ENCODE measurements at places on chromosomes 5 and 9.

- DNase-seq: no peak
Observed at GRCh38 chr5:124651663-124652513, 94.6 kb downstream of the ZNF608 start.

DNA sequence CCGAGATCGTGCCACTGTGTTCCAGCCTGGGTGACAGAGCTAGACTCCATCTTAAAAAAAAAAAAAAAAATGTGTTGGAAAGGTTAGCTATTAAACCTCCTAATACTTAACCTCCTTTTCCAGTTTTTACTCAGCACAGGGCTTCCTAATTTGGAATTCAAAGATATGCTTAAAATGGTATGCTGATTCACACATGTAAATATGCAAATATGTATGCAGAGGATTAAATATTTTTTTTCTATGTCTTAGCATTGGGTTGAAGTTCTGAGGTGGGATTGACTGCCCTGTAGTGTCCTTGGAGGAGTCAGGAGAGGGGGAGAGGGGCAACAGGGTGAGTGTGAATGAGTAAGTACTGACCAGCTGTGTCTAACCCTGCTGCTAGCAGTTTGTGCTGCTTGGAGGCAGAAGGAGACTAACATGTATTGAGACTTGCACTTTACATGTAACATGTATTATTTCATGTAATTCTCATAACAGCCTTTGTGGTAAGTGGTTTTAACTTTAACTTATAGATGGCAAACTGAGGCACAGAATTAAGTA is 63.2 kb downstream of the SLC44A1 start:
- DNase-seq: no peak

GRCh38 chr5:115096034-115096769 is 73.5 kb downstream of the TRIM36 start:
- no peak for DNase-seq

GRCh38 chr5:81192373-81192750 is 40.8 kb upstream of the CKMT2 start:
- DNase-seq: no peak

DNA sequence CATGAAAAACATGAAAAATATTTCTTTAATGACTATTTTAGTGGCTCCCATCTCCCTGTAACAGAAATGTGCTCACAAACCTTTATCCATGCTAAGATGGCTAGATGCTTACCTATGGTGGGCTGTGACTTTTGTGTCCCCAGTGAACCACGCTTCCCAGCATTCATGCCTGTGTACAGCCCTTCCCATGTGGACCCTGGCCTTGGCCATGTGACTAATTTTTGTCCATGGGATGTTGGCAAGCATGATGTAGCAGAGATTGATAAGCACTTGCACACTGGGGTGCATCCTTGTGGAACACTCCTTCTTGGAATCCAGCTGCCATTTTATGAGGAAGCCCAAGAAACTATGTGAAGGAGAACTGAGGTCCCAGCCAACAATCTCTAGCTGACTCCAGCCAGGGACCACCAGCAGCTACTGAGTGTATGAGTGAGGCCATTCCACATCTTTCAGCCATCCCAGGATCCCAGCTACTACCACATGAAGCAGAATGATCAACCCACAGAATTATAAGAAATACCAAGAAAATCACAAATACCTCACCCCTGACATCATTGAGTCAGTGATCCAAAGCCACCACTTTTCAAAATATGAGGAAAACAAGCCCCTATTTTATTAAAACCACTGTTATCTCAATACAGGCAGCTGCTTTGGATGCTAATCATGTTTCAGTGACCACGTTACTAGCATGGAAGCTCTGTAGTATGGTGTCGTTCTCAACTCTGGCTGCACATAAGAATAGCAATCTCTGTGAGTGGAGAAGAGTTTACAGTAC is 16.1 kb upstream of the RAI14 start:
- DNase-seq: no peak

GRCh38 chr9:114968671-114969070 is 38.3 kb upstream of the TNFSF8 start:
- no peak for DNase-seq

- DNase-seq: no peak
Observed at GRCh38 chr5:171914726-171915338, 91.6 kb downstream of the FBXW11 start.

DNA sequence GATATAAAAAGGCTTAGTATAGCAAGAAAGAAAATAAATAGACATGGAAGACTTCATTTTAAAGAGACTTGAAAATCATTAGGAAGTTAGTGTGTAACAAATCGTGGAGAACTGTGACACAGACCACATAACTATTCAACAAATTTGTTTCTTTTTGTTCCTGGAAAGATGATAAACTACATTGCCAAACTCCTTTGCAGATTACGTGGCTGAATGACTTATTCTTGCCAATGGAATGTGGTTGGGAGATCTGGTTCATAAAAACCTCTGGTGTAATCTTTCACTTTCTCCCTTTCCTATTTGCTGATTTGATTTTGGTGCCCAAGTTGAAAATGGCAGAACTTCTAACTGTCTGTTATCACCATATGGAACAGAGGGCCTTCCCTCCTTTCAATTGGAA is 328.9 kb upstream of the MEF2C start:
- DNase-seq: no peak

DNA sequence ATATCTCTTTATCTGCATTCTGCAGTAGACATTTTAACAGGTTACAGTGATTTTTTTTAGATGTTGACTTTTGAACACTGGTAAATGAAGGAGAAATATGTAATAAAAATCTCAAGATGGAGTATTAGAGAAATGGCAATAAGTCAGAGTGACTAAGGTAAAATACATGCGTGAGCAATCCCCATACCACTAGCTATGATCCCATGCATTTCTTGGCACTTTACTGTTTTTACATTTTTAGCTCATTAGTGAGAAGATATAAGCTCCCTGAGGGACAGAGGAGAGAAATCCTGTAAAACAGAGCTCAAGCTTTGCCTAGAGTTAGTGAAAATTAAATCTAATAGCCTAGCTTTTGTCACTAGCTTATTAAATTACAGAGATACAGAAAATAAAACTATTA is 181.9 kb upstream of the TRPM3 start:
- no peak for DNase-seq

DNA sequence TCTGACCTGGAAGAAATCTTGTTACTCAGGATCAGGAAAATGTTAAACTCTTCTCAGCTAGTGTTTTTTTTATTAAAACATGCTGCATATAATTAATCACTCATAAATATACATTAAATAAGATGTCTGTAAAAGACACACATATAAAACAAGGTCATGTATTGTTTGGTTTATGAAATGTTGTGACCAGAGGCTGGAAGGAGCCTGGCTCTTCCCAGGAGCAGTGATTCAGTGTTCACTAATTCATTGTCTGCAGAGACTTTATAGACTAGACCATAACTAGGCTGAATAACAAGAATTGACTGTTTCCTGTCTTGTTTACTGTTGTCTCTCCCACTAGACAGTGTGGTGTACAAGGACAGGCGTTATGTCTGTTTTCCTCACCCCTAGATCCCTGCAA is 49.1 kb upstream of the ANKRD55 start:
- no peak for DNase-seq

DNA sequence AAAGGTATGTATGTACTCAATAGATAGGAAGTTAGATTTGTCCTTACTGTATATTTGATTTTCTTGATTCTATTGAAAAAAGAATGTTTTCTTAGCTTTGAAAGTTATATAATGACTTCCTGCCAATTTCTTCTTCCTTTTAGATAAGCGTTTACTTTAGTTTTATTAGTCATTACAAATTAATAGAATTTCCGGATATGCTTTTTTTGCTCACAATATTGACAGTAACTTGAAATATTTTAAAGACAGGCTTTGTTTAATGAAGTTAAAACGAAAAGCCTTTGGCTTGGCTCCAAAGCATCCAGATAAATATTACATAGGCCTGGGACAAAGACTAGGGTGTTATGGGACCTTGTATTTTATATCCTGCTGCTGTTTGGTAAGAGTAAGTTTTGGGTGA is 49.5 kb downstream of the CWC27 start:
- no peak for DNase-seq
